ENCODE measurements at places on chromosomes 4 and X.

DNA sequence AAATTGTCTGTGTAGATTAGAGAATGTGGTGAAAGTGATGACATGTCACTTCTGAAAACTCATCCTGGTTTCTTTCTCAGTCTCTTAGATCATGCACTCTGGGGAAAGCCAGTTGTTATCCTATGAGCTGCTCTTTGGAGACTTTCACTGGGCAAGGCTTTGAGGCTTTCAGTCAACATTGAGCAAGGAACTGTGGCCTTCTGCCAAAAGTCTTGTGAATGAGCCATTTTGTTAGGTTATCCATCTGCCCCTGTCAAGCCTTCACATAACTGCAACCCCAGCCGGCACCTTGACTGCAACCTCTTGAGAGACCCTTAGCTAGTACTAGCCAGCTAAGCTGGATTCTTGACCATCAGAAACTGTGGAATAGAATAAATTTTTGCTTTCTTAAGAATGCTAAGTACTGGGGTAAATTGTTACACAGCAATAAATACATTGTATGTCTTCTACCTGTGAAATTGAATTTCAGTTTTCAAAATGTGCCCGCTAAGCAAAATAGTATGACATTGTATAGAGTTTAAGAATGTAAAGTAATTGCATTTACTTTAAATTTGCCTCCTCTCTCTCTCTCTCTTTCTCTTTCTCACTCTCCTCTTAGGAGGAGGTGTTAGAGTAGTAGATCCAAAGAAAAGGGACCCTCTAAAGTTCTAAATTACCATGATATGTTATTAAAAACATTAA, 1273.0 kb downstream of the RAPGEF2 start:
- no peak for DNase-seq

- DNase-seq: peak; percentile 10
These were observed 195.8 kb downstream of the MAML3 start for GRCh38 chr4:139957986-139958738.

GRCh38 chr4:42420140-42420539, 22.9 kb downstream of the SHISA3 start:
- no peak for DNase-seq

- peak; percentile 78 for DNase-seq
These were observed 41.0 kb downstream of the GAB1 start for GRCh38 chr4:143377611-143378099.

GRCh38 chr4:173343832-173344397, 9.8 kb upstream of the HMGB2 start:
- no peak for DNase-seq

- peak; percentile 29 for DNase-seq
These were observed 35.7 kb upstream of the INTS6L start for GRCh38 chrX:135484641-135485289.

- DNase-seq: peak; percentile 14
These were observed 229.4 kb upstream of the GALNTL6 start for GRCh38 chr4:171583790-171584189.

DNA sequence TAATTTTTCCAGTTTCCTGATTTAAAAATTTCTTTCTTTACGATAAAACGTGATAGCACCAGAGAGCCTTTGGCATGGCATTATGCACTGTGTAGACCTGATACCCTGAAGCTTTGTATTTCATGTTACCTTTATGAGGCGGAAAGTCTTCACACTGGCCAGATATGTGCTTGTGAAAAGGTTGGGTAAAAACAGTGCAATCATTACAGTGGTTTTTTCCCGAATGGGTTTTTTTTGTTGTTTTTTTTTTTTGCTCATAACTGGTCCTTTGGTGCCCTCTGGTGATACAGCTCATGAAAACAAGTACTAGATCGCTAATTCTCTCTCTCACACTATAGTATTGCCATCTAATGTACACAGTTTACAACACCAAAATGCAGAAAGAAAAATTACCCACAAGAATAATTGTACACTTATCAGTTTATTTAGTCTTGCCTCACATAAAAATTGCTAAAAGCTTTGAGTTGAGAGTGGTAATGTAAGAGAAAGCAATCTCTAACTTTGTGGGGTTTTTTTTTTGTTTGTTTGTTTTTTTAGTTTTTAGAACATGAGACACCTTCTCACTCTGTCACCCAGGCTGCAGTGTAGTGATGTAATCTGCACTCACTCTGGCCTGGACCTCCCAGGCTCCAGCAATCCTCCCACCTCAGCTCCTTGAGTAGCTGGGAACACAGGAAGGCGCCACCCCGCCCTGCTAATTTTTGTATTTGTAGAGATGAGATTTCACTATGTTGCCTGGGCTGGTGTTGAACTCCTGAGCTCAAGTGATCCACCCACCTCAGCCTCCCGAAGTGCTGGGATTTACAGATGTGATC, 21.3 kb downstream of the SPCS3 start:
- DNase-seq: peak; percentile 35

- DNase-seq: peak; percentile 71
These were observed 3.6 kb downstream of the USP46 start for GRCh38 chr4:52655506-52655905.

GRCh38 chr4:54717694-54718093, 59.9 kb downstream of the KIT start:
- no peak for DNase-seq

DNA sequence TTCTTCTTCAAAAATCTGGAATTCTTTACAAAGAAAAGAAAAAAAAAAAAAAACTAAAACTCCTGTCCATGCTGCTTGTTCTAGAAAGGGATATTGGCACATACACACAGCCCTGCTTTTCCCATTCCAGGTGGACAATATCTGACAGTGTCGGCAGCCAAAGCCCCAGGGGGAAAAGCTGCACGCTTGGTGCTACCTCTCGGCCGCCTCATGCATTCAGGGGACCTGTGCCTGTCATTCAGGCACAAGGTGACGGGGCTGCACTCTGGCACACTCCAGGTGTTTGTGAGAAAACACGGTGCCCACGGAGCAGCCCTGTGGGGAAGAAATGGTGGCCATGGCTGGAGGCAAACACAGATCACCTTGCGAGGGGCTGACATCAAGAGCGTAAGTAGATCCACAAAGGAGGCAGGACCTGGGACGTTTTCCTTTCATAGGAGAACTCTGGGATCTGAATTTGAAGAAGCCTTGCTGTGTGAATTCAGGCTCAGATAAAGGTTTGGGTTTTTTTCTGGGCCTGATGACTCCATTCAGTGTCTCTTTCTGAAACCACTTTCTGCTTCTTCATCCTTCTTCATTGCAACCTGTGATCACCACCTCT, 71.9 kb downstream of the NPNT start:
- no peak for DNase-seq

GRCh38 chr4:182276210-182277109, 33.3 kb downstream of the TENM3 start:
- no peak for DNase-seq

- DNase-seq: no peak
These were observed 43.5 kb upstream of the CITED1 start for GRCh38 chrX:72349190-72349589.

GRCh38 chr4:7584098-7584497, 149.4 kb upstream of the PSAPL1 start:
- DNase-seq: no peak

DNA sequence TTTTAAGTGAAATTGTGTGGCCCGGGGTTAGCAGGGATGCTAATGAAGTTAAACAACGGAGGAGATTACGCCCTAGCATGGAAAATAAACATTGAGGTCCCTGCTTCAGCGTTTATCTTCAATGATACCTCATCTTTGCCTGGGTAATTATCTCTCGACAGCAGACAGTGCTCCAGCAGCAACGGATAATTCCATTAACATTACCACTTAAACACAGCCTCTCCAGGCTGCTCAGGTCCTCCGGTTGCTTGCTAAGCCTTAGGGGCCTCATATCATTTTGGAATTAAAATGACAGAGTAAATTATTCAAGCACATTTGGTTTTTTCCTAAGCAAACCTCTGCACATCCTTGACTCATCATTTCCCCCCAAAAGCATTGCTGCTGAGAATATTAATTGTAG, 281.5 kb upstream of the KLF3 start:
- no peak for DNase-seq

- DNase-seq: no peak
These were observed 19.6 kb downstream of the ACSL1 start for GRCh38 chr4:184806229-184806550.

GRCh38 chr4:9988363-9988749, 32.9 kb downstream of the SLC2A9 start:
- DNase-seq: no peak

Measured in MV-4-11 (cell line).